ENCODE measurements at places on chromosomes 5 and 9. TPM values are rescaled to one million over a fixed set of nuclear protein-coding genes. Genes with fewer than 3 reads are reported as not detected.

Gene APBA1
- 0.47 TPM for polyA plus RNA-seq

Gene ANKRD34B
- not detected for polyA plus RNA-seq

Gene CCDC192
- not detected for polyA plus RNA-seq

Gene NDST1
- 22.5 TPM for polyA plus RNA-seq

Gene RNF183
- polyA plus RNA-seq: 0.05 TPM

Gene PAXX
- 39.2 TPM for polyA plus RNA-seq

Gene ACTBL2
- not detected for polyA plus RNA-seq

Gene C9orf50
- not detected for polyA plus RNA-seq

Gene WASHC1
- polyA plus RNA-seq: 12.1 TPM

Gene SHB
- polyA plus RNA-seq: 4.0 TPM

Gene PCDHB14
- 0.20 TPM for polyA plus RNA-seq

Gene ABLIM3
- polyA plus RNA-seq: 18.7 TPM

Gene PCDHGB6
- 0.82 TPM for polyA plus RNA-seq

Gene LRRTM2
- 0.03 TPM for polyA plus RNA-seq

Gene GCNT4
- 1.1 TPM for polyA plus RNA-seq

Gene CEL
- polyA plus RNA-seq: 0.21 TPM

Gene TEX10
- polyA plus RNA-seq: 13.9 TPM

Gene HACD4
- polyA plus RNA-seq: 0.16 TPM

Gene SPATA31A5
- not detected for polyA plus RNA-seq

Gene EQTN
- polyA plus RNA-seq: not detected

Gene NME5
- polyA plus RNA-seq: 0.32 TPM

Gene DDX46
- polyA plus RNA-seq: 24.4 TPM

Gene TMEM171
- polyA plus RNA-seq: 0.48 TPM

Gene PCDHGB1
- polyA plus RNA-seq: 0.22 TPM

Gene SHISAL2B
- 0.06 TPM for polyA plus RNA-seq

Gene LURAP1L
- polyA plus RNA-seq: 2.7 TPM

Gene FREM1
- polyA plus RNA-seq: 0.63 TPM

Gene RGS7BP
- 0.13 TPM for polyA plus RNA-seq

Gene OSMR
- polyA plus RNA-seq: 3.2 TPM

Gene SLC6A7
- not detected for polyA plus RNA-seq

Gene LIX1
- polyA plus RNA-seq: under 0.01 TPM

Gene DNM1
- polyA plus RNA-seq: 1.5 TPM

Gene FOXD4L3
- not detected for polyA plus RNA-seq

Gene FAM200C
- polyA plus RNA-seq: 8.5 TPM

Gene ARID3C
- polyA plus RNA-seq: not detected

Gene GPR21
- 0.05 TPM for polyA plus RNA-seq

Gene HNRNPH1
- polyA plus RNA-seq: 142 TPM

Gene OMD
- polyA plus RNA-seq: 0.98 TPM

Gene CDH18
- polyA plus RNA-seq: 0.03 TPM

Gene GABRB2
- 0.14 TPM for polyA plus RNA-seq

Gene DRD1
- polyA plus RNA-seq: 0.01 TPM

Gene LCN15
- not detected for polyA plus RNA-seq

Gene MCIDAS
- not detected for polyA plus RNA-seq

Gene PCDHB9
- 0.09 TPM for polyA plus RNA-seq

Gene SLC1A1
- polyA plus RNA-seq: 0.43 TPM

Gene C7
- 5.1 TPM for polyA plus RNA-seq

Gene SMIM32
- polyA plus RNA-seq: not detected

Gene DOLPP1
- polyA plus RNA-seq: 5.2 TPM

Gene ANKHD1
- 31.2 TPM for polyA plus RNA-seq

All from psoas muscle (tissue), 8 donors.